NCI-H748 treated with DMSO at 0.1 percent for 48 hours (cell line): ENCODE measurements at places on chromosomes 4 and X.

- no peak for DNase-seq
Measured at GRCh38 chr4:150315175-150315574, 236.9 kb downstream of the DCLK2 start.

GRCh38 chrX:357693-358471 lies 28.8 kb downstream of the PPP2R3B start:
- no peak for DNase-seq

DNA sequence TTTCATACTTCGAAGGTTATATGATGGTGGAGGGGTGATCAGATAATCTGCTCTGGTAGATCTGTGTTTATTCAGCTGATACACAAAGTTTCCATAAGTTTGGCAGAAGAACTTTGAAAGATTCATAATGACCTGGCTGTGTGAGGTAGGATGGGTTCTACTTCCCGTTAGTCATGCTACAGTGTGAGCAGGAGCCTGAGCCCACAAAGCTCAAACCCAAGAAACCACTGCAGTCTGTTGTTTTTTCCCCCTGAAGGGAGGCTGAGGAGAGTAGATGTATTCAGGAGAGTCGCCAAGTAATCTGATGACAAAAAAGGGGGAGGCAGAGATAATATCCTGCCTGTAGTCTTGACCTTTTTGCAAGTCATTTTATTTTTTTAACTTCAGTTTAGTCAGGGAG lies 52.8 kb upstream of the PPP3CA start:
- no peak for DNase-seq

DNA sequence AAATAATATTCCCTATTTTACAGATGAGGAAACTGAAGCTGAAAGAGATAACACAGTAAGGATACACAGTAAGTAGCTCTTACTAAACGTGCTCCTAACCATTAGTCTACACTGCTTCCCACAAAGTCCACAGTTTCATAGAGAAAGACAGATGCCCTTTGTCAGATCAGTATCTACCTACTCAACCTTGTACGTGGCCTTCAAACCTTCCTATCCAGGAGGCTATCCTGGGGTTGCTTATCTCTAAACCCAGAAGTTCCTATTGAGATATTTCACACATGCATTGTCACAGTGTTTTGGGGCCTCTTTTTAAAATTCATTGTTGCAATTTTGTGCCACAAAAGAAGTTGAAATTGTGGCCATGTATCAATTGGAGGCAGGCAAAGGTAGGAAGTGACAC lies 208.0 kb downstream of the ENOX2 start:
- DNase-seq, result no peak

GRCh38 chr4:170247596-170247995 lies 157.8 kb upstream of the AADAT start:
- no peak for DNase-seq

DNA sequence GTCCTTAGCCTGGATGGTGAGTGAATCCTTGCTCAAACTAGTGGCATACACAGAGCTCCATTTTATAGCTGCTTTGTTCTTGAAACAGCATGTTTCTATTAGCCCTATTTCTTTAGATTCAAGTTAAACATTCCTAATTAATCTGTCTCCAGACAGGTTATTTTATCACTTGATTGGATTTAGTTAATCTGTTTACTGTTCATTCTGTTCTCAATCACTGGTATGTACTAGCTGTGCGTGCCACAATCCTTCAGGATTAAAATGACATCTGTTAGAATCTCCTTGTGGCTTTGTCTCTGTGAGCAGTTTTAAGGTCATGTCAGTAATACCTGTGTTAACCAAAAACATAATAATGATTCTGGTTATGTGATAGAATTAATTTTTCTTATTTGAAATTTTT lies 36.5 kb downstream of the PTPN13 start:
- no peak for DNase-seq

DNA sequence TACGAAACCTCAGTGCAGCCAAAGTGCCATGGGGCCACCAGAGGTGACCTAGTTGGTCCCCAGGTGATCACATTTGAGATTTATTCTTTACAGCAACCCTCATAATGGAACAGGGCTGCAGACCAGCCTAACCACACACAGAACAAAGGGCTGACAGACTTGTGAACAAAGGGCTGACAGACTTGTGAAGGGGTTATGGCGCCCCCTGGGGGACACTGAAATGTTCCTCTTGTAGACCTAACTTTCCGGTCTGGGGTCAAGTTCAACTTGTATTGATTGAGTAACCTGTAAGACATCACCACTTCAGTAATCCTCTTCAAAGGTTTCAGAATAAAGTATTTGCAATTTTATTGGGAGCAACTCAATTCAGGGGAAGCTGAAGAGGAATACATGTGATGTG lies 175.9 kb upstream of the RPS6KA3 start:
- DNase-seq, result peak; percentile 69

GRCh38 chrX:110050901-110051300 lies 48.0 kb downstream of the TMEM164 start:
- DNase-seq, result no peak

DNA sequence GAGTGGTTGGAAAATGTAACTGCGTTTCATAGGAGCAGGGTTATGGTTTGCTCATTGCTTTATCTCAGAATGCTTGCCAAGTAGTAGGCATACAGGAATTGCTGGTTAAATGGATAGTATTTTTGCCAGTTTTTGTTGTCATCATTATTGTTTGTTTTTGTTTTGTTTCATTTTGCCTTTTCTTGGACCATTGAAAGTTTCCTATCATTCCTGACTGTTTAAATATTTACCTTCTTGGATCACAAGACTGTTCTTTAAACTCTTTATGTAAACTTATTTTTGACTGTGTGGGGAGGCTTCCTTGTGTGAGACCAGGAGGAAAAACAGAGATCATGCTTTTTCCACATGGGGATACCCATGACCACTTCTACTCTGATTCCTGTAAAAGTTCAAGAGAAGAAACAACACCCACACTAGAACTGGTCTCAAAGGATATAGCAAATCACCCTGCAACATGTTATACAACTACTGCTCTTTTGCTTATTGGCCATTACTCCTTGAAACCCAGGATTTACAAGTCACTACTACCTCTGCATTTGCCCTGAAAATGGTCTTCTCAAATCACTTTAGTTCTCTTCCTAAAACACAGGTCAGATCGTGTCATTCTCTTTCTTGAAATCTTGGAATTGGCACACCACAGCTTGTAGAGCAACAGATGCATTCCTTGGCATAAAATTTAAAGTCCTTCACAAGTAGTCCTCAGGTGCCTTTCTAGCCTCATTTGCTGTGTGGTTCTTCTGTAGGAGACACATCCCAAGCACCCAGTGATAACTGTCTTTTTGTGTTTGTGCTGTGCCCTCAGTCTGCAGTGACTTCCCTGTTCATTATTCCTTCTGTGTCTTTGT lies 51.3 kb downstream of the FNIP2 start:
- DNase-seq, result no peak

DNA sequence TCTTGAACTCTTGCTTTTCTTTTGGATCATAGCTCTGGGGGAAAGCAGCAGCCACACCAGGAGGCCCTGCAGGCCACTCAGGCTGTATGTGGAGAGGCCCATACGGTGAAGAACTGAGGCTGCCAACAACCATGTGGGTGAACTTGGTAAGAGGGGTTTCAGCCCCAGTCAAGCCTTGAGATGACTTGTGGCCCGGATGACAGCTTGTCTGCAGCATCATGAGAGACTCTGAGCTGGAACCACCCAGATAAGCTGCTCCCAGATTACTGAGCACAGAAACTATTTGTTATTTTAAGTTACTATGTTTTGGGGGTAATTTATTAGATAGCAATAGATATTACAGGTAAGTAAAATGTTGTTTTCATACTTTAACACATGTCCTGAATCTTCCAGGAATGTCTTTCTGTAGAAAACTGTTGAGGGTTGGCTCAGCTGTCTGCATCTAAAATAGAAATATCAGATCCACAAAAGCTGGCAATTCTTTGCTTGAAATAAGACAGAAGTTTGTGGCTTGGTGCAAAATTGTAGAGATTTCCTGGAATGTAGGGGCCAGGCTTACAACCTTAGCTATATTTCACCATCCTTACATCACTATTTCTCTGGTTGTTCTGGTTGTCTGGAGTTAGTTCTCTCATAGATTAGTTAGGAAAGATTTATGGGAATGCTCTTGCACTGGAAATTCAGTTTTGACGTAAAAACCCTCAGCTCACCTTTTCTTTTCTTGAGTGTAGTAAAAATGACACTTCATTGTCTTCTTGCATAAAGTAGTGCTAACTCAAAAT lies 272.1 kb downstream of the RAPGEF2 start:
- DNase-seq, result no peak

GRCh38 chrX:1462596-1463251 lies 10.0 kb upstream of the ASMTL start:
- DNase-seq, result no peak

GRCh38 chrX:154749856-154750255 lies 1.0 kb downstream of the GAB3 start:
- DNase-seq, result no peak

DNA sequence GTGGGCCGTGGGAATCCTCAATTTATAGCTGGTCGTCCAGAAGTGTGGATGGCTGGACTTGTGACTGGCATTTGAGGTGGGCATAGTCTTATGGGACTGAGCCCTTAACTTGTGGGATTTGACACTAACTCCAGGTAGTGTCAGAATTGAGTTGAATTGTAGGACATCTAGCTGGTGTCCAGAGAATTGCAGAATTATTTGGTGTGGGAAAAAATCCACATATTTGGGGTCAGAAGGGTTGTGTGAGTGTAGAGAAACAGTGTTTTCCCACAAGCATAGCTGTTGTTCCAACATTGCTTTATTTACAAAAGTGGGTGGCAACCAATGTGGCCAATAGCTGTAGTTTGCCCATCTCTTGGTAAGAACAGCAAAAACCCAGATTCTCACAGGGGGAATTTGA lies 91.3 kb downstream of the MOSPD2 start:
- no peak for DNase-seq

- no peak for DNase-seq
Measured at GRCh38 chr4:111556141-111556781, 589.0 kb upstream of the FAM241A start.

- peak; percentile 17 for DNase-seq
Measured at GRCh38 chrX:143648705-143649104, 12.8 kb upstream of the SLITRK4 start.

GRCh38 chr4:153257151-153257620 lies 52.9 kb downstream of the TRIM2 start:
- DNase-seq, result peak; percentile 67

DNA sequence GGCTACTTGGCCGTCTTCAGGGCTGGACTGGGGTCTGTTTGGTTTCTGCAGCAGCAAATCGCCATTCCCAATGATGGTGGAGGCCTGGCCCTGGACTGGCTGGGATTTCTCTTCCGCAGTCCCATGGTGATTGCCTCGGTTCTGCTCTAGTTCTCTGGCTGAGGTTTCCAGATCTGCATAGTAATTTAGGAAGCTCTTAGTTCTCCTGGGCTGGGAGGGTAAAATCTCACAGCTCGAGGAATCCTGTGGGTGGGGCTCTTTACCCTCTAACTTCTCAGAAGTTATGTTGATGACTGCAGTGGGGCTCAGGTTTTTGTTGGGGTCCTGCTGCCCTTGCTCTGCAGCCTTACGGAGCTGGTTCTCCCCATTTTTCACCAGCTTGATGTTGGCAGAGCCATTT lies 200.6 kb downstream of the APBB2 start:
- DNase-seq, result no peak

GRCh38 chr4:17512973-17513665 lies 1.2 kb upstream of the QDPR start:
- DNase-seq, result no peak

GRCh38 chr4:53186714-53187358 lies 179.0 kb downstream of the SCFD2 start:
- peak; percentile 17 for DNase-seq

DNA sequence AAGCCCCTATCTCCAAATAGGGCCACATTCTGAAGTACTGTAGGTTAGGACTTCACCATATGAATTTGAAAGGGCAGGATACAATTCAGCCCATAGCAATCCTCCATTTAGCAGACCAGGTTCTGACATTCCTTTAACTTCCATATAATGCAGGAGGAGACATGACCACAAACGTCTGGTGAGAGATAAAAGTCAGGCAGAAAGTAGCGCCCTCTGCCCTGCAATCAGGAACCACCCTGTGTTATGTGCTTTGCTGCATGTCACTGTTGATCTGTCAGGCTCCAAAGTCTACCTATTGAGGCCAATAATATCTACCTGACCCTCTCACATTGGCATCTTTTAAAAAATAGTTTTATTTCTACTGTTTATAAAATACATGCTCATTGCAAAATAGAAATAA lies 30.2 kb upstream of the SEPSECS start:
- no peak for DNase-seq

DNA sequence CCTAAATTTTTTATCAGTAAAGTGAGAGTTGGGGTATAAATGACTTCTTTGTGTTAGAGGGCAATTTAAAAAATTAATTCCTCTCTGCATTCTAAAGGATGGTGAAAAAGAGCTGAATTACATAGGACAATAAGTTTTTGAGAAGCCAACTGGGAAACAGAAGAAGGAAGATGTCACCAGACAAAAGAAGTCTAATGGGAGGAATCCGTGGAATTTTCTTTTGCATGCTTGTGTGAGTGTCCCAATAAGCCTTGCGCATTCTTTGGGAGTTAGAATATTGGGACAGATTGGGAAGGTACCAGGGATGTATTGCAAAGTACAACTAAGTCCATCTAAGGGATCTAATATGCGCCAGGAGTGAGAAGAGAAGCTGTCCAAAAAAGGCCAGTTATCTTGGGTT lies 35.1 kb upstream of the NR3C2 start:
- DNase-seq, result no peak

- DNase-seq, result no peak
Measured at GRCh38 chrX:152640034-152640818, 2.5 kb downstream of the GABRQ start.

GRCh38 chr4:93416344-93417128 lies 412.0 kb upstream of the ATOH1 start:
- no peak for DNase-seq

GRCh38 chrX:40439625-40440532 lies 140.9 kb upstream of the ATP6AP2 start:
- no peak for DNase-seq

- DNase-seq, result no peak
Measured at GRCh38 chr4:65437102-65437501, 233.2 kb downstream of the EPHA5 start.

GRCh38 chrX:95884186-95884585 lies 800.5 kb upstream of the DIAPH2 start:
- no peak for DNase-seq

- DNase-seq, result no peak
Measured at GRCh38 chrX:12610079-12610478, 181.1 kb upstream of the PRPS2 start.

DNA sequence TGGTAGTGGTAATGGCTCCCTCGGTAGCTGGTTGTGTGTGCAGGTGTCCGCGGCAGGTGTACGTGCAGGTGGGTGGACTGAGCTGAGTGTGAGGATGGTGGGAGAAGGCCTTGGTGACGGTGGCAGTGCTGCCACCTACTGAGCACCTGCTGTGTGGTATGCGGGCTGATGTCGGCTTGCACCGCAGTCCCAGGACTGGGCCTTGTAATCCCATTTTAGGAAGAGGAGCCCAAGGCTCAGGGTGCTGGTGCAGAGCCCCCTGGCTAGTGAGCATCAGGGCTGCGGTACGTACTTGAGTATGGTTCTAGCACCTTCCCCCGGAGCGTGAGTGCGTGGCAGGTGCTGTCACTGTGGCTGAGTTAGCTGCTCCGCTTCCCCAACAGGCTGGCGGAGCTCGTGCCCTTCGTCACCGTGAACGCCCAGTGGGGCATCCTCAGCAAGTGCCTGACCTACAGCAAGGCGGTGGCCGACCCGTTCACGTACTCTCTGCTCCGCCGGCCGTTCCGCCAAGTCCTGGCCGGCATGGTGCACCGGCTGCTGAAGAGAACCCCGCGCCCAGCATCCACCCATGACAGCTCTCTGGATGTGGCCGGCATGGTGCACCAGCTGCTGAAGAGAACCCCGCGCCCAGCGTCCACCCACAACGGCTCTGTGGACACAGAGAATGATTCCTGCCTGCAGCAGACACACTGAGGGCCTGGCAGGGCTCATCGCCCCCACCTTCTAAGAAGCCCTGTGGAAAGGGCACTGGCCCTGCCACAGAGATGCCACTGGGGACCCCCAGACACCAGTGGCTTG lies 5.7 kb upstream of the CPZ start:
- DNase-seq, result no peak
